Smooth muscle cell of the brain vasculature (primary cell): ENCODE measurements at places on chromosomes 4 and X.

- no peak for DNase-seq
Measured at GRCh38 chr4:113935190-113935589, 44.3 kb downstream of the ARSJ start.

- no peak for DNase-seq
Measured at GRCh38 chrX:40192196-40192595, 94.4 kb upstream of the BCOR start.

- DNase-seq, result no peak
Measured at GRCh38 chrX:14497184-14497666, 32.1 kb upstream of the GLRA2 start.

GRCh38 chr4:78121338-78121904 lies 64.3 kb downstream of the FRAS1 start:
- DNase-seq, result no peak

DNA sequence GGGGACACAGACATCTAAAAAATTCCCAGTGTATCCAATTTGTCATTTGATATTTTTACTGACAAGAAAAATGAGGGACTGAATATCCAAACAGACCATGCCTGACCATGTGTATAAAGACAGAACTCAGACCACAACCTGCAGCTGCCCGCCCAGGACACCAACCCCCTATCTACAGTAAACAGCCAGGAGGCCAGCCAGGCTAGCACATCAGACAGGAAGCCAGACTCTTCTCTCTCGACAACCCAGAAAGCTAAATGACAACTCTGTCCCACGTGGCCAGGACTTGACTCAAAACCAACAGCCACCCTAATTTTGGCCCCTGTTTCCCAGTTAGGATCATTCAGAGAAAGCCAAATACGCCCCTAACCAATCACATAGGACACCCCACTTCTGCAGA lies 15.1 kb downstream of the AFAP1 start:
- DNase-seq, result no peak

DNA sequence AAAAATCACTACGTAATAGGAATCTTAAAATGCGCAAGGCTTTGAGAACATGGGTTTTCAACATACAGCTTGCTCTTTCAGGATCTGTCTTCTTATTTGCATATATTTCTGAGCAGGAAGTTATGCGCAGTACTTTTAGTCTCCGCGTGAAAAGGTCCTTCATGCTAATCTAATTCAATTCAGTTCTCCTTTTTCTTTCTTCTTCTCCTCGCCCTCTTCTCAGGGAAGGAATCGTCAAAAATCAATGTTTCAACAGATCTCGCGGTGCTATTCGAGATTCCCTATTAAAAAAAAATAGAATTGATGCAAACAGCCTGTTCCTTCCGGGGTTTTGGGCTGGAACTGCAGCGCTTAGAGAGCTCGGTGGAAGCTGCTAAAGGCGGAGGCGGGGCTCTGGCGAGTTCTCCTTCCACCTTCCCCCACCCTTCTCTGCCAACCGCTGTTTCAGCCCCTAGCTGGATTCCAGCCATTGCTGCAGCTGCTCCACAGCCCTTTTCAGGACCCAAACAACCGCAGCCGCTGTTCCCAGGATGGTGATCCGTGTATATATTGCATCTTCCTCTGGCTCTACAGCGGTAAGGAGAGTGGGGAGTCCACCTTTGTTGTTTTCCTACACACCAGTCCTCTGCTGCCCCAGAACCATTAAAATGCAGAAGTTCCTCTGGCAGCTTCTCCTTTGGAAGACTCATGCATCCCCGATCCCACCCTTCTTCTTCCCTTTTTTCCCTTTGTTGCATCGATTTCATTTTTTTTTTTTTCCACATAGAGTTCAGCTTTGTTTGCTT lies at the start of the genes HMGN5 and SH3BGRL:
HMGN5 (minus strand) TSS at position 243 of the 785 bp plus-strand sequence. CDS start 80,364 bp downstream, outside the sequence.
SH3BGRL (plus strand) TSS at position 432 of the 785 bp plus-strand sequence; CDS start at position 531, 99 bp downstream.
- DNase-seq, result peak; percentile 73

DNA sequence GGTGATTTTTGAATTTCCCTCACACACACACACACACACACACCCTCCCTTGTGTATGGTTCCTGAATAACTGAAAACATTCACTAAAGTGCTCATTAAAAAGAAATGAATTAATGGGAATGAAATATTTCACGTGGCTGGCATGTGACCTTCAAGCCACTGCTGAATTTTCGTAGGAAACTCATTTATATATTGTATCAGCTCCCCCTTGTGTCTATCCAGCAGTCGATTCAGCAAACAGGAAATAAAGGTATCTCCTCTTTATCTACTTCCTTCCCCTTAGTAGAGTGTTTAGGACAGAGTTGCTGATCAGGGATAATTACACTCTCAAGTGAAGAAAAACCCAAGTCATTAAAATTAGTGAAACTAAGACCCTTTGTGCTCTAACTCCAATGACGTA lies 912.6 kb upstream of the LCORL start:
- DNase-seq, result no peak

- DNase-seq, result no peak
Measured at GRCh38 chr4:140135529-140136088, 18.4 kb downstream of the MAML3 start.
